ENCODE measurements at places on chromosomes 7 and 10.

- no peak for DNase-seq
Measured at GRCh38 chr7:11707606-11708193, 124.3 kb downstream of the THSD7A start.

- DNase-seq: no peak
Measured at GRCh38 chr7:65429642-65430343, 56.1 kb downstream of the ZNF92 start.

GRCh38 chr7:68547799-68548198 is 1050.5 kb upstream of the AUTS2 start:
- DNase-seq: no peak

DNA sequence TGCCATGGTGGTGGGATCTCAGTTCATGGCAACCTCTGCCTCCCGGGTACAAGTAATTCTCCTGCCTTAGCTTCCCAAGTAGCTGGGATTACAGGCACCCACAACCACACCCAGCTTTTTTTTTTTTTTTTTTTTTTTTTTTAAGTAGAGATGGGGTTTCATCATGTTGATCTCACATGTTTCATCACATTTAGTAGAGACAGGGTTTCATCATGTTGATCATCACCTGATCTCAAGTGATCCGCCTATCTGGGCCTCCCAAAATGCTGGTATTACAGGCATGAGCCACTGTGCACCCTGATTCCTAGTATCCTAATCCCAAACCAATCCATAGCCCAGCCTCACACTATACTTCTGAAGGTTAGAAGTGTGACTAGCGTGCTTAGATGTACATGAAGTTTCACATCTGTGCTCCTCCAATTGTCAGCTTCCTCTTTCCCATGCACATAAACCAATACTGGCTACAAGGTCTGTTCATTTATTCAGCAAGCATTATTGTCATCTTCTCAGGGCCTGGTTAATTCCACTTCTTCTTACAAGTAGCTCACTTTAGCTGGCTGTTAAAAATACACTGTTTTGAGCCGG is 6.8 kb upstream of the NAT16 start:
- no peak for DNase-seq

- DNase-seq: no peak
Measured at GRCh38 chr7:27161214-27161720, 4.1 kb downstream of the HOXA9 start.

DNA sequence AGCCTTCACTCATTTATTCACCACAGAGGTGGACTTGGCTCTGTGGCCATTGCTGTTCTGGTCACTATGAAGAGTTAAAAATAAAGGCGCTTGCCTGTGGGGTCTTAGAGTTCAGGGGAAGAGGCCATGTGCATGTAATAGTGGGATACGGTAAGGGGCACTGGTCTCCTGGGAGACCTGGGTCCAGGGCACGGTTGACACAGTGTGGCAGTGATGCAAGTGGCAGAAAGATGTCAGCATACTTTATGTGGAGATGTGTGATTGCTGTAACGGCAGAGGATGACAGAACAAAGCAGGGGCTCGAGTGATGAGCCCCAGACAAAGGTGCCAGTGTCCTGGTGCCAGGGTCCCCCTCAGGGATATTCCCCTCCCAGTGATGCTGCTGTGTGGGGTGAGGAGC is 8.6 kb downstream of the ZSCAN25 start:
- no peak for DNase-seq

GRCh38 chr10:132208462-132209050 is 21.8 kb downstream of the DPYSL4 start:
- DNase-seq: no peak
